NCI-H1694 (cell line): ENCODE measurements at places on chromosomes 7 and 10.

DNA sequence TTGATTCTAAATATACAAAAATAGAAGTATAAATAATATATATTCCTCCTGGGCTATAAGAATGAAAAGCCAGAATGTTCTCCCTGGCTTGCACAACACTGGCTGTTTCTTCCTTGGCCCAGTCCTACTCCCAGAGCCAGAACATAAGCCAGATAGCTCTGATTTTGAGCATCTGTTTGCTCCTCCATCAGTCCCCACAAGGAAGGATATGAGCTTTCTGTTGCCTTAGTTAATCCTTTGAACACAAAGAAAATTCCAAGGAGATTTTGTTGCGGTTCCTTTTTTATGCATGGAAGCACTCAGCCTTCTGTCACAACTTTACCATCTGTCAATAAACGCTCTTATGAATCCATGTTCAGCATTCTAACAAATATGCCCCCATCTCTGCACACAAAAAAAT is 361.8 kb downstream of the IPMK start:
- DNase-seq: no peak

DNA sequence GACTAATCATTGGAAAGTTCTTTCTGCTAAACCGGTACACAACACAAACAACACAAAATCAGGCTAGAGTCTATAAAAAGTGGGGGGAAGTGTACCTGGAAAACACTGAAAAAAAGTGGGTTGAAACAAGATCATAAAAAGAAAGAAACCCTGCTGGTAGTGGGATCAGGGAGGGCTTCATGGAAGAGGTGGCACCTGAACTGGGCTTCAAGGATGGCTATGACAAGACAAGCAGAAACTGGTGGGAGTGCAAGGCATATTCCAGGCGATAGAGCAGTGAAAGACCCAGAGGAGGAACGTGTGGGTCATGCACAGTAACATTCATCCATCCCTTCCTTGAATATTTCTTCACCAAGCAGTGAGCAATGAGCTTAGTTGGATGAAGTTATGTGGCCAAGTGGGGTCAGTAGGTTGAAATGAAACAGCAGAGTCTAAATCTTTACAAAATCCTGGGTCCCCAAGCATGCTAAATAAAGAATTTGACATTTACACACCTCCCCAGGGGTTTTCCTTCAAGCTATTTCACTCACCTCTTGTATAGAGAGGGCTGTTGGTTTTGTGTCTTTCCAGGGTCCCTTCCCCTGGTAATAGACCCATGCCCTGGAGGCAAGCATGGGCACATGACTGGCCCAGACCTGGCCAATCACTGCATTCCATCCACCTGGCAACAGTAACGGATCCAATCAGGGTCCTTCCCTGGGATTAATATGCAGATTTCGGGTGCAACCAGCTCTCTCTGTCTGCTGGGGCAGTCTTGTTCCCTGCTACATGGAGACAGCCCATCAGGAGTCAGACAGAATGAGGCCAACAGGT is 38.2 kb downstream of the SPOCK2 start:
- no peak for DNase-seq

GRCh38 chr10:34729619-34730018 is 85.5 kb downstream of the PARD3 start:
- no peak for DNase-seq

- DNase-seq: no peak
These were observed 128.5 kb downstream of the BTAF1 start for GRCh38 chr10:92052088-92052487.

- DNase-seq: no peak
These were observed 86.8 kb upstream of the CCDC71L start for GRCh38 chr7:106747804-106748203.

DNA sequence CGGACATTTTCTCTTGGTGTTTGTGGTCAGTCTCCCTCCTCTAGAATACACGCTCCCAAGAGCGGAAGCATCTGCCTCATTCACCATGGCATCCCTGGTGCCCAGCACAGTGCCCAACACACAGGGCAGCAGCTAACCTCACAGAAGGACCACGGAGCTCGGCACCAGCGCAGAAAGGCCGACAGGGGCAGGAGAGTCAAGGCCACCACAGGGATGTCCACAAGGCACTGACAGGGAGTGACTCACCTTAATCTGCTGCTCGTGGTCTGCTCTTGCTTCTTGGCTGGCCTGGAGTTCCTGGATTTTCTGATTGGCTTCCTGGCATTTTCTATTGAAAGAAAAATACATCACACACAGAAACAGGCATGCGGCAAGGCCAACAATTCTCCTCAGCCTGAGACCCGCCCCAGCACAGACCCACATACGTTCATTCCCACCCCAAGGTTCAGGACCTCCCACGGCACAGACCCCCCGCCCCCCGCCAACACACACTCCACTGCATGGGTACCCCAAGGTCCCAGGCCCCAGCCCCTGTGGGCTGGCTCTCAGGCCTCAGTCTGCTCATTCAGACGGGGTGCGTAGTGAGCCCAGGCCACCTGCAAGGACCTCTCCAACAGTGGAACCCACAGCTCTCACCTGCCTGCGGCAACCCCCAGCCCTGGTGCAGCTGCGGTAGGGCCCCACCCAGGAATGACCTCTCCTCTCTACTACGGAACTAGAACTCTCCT is 14.9 kb downstream of the MAD1L1 start:
- no peak for DNase-seq

DNA sequence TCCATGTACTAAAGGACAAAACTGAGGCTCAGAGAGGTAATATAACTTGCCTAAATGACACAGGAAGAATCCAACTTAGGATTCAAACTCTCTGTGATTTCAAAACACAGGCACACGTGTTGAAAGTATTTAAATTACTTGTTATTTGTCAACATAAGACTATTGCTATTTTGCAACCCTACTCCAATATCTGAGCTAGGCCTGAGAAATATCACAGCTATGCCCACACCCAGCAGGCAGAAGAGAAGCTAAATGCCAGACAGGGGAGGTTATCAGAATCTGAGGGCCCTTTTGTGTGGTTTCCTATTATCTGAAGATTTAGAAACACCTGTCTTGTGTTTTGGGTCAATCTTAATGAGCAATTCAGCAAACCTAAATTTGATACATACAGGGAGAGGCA is 204.3 kb downstream of the ANK3 start:
- no peak for DNase-seq

DNA sequence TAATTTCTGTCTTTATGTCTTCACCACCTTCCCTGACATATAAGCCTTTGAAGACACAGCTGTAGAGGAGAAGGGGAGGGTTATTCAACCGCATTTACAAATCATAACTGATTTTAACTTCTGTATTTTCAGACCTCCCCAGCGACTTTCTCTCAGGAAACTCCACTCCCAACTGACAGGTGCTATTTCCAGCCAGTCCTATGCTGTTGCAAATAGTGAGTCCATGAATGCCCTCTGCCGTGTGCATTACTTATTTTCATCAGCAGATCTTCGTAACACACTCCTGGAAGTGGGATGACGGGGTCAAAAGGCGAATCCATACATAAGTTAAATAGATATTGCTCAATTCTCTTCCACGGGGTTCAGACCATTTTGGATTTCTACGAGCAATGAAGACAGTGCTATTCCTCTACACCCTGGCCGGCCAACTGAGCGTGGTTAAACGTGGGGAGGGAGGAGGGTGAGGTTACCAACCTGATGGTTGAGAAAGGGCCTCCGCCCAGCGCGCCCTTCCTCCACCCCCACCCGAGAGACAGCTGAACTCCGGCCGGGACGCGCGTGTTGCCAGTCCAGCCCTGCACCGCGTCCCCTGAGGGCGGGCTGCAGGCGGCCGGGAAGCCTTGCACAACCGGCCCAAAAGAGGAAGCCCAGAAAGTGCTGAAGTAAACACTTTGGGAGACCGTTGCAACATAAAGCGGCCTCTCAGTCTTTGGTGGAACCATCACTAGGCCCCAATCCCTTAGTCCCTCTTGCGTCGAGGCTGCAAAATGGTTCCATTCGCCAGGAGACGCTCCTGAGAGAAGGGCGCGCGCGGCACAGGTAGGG is at the start of gene APBB1IP:
TSS of gene APBB1IP (plus strand) at position 705 of the 825 bp plus-strand sequence. CDS start 53,986 bp downstream, outside the sequence.
- DNase-seq: no peak

DNA sequence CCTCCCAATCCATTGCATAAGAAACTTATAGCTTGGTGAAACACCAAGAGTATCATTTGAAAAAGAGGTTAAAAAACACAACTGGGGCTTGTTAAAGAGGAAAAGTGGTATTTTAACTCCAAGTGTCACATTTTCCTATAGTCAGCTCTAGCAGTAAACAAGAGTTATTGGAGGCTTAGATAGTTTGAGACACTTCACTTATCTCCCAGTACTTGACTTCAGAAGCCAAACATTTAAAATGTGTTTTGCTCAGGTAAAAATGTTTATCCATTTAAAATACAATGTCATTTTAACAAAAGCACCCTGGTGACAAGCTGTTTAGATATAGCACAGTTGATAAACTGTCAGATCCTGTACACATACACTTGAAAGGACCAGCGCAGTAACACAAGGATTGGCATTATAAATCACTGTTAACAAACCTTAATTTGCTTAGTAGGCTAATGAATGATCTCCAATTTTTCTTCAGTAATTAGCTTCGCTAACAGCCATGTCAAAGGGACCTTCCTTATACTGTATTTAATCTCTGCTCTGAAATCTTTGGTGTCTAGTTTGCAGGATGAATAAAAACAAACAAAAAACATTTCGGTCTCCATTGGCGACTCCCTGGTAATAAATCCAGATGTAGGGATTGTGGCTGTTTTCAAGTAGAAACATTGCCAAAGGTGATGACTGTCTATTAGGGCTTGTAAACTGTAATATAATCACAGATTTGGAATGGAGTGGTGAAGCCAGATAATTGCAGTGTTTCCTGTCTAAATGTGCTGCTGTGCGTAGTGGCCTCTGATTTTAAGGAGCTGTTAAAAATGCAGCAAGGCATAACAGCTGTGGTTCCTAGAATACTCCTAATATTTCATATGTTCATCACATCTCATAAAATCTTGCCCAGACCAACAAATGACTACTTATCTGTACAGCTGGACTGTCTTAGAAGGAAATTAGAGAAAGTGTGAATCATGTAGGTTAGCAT is 545.1 kb downstream of the AUTS2 start:
- DNase-seq: peak; percentile 8

- no peak for DNase-seq
These were observed 99.2 kb upstream of the LYZL2 start for GRCh38 chr10:30728766-30729165.

GRCh38 chr7:69603937-69604494 is 5.7 kb downstream of the AUTS2 start:
- no peak for DNase-seq

GRCh38 chr10:22103701-22104470 is 100.4 kb upstream of the DNAJC1 start:
- no peak for DNase-seq

- no peak for DNase-seq
These were observed 285.6 kb downstream of the HGF start for GRCh38 chr7:81484261-81484660.

DNA sequence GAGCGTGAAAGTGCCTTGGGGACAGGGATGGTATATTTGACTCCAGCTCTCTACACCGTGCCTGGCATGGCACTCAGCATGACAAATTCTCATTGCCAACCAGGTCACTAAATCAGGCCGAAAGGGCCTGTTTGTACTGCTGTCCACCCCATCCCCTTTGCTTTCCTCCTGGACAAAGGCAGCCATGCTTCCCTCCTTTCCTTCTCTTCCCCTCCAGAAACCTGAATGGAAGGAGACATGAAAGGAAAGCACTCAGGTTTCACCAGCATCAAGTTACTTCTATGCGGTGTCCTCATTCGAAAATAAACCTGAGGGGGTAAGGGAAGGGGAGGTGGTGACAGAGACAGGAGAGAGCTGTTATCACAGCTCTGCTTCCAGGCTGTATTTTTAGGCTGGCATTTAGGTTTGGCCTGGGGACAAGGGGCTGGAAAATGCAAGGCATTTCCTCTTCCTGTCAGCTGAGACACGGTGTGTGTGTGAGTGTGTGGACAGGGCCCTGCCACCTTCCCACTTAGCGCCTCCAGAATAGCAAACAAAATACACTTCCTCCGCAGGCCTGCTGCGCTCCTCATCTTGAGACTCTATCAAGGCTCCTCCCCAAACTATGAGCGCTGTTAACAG is 79.9 kb upstream of the COL13A1 start:
- DNase-seq: no peak

GRCh38 chr10:109721453-109722064 is 201.8 kb downstream of the XPNPEP1 start:
- no peak for DNase-seq

DNA sequence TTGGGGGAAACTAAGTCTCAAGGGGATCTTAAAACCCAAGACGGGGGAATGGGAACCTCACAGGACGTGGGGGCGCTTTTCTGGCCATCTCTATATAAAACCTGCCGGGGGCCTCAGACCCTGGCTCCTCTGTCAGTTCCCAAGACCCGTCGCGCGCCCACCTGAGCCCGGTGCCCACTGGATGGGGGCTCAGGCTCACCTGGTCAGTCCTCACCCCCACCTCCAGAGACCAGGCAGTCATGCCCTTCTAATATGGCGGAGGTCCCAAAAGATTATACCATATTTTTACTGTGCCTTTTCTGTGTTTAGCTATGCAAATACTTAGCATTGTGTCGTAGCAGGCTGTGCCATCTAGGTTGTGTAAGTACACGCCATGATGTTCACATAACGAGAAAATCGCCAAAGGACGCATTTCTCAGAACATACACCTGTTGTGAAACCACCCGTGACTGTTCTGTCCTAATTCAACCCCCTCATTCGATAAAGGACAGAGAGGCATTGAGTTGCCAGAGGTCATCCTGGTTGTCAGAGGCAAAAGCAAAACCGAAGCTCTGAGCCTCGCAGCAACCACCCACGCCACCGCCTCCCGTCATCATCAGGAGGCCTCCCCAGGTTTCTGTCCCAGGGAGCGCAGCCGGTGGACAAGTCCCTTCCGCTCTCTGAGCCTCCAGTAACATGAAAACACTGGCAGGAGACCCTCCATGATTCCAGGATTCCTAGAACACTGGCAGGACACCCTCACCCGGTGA is 28.9 kb downstream of the OAT start:
- DNase-seq: no peak

GRCh38 chr7:100589341-100589947 is 3.3 kb downstream of the FBXO24 start:
- no peak for DNase-seq

DNA sequence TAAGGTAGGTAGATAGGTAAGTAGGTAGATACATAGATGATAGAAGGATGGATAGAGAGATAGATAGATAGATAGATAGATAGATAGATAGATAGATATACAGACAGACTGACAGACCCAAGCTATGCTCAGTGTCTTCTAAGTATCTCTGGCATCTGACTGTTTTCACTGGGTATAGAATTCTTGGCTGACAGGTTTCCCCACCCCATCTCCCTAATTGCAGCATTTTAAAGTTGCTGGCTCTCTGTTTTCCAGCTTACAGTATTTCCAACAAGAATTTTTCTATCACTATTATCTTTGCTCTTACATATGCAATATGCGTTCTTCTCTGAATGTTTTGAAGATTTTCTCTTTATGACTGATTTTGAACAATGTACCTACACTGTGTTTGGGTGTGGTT is 328.7 kb downstream of the TCERG1L start:
- no peak for DNase-seq
